ENCODE measurements at places on chromosomes 13 and 19.

- peak; percentile 14 for DNase-seq
These were observed 2.2 kb downstream of the STARD13 start for GRCh38 chr13:33283195-33283911.

- peak; percentile 88 for DNase-seq
These were observed 1.5 kb downstream of the KMT5C start for GRCh38 chr19:55341171-55341588.

- DNase-seq, result no peak
These were observed 11.4 kb downstream of the TPGS1 start for GRCh38 chr19:518598-519231.

- DNase-seq, result no peak
These were observed 7.0 kb downstream of the ABHD8 start for GRCh38 chr19:17296273-17296672.

GRCh38 chr19:42313096-42313839 is at the start of gene TMEM145:
TMEM145 (plus strand) TSS chr19:42313309; CDS start chr19:42313377, 68 bp downstream.
- DNase-seq, result peak; percentile 67

DNA sequence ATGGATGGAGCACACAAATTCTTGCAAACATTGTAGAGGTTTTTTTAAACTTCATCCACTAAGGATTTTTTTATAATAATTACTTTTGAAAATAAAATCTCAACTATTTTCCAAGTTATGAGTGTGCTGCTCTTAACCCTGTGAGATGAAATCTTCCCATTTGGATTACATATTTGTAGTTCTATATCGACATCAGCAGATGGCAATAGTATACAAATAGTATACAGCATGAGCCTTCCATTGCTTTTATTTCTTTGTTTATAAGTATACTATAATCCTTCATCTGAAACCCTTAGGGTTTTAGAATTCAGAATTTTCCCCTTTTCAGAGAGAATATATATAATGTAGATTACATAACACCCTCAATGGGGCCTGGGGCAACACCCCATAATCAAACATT is 70.5 kb downstream of the GJA3 start:
- DNase-seq, result no peak

- DNase-seq, result no peak
These were observed 6.6 kb downstream of the ANKRD10 start for GRCh38 chr13:110907951-110908898.

DNA sequence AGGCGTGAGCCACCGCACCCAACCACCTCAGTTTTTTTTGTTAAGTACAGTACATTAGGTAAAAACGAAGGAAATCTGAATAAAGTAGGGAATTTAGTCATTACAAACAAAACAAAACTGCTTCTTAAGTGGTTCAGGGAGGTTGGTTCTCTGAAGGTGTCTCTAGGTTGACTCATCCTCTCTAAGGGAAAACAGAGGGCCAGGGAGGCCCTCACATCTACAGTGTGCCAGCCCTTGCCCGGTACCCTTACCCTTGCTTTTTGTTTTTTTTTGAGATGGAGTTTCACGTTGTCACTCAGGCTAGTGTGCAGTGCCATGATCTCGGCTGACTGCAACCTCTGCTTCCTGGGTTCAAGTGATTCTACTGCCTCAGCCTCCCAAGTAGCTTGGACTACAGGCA is 17.2 kb upstream of the JUND start:
- DNase-seq, result no peak

GRCh38 chr13:92512852-92513251 is 713.8 kb upstream of the GPC6 start:
- no peak for DNase-seq

DNA sequence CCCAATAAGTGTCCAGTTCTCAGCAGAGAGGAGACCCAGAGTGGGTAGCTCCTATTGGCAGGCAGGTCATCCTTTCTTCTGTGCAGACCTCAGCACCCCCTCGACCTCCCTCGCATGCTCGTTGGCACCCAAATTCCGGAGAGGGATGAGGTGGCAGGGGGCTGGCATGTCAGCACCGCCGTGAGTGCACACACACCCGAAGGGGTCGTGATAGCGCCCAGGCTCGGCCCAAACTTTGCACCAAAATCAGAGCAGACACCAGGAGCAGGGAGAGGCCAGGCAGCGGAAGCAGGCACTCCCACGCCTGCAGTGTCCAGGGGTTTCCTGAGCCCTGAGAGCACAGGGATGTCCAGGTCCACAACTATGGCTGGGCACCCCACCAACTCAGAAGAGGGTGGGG is 1503.8 kb upstream of the PCDH20 start:
- DNase-seq, result no peak

DNA sequence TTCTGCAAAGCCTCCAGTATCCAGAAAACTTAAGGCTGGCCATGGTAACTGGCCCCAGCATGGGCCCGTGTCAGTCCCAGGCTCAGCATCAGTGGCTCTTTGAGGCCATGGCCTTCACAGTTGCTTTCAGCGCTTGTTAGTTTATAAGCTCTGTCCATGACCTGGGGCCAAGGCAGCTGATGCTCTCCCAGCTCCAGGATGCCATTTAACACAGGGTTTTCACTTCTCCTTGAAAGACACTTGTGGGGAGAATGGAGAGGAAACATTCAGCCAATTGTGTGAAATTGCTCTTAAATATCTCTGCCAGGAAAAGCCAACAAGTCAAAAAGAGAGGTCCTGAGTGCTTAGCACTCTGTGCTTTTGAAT is 321.3 kb downstream of the FOXO1 start:
- no peak for DNase-seq

- DNase-seq, result no peak
These were observed 4.9 kb downstream of the CALM3 start for GRCh38 chr19:46606019-46606418.

- DNase-seq, result no peak
These were observed 328.1 kb downstream of the MYO16 start for GRCh38 chr13:108957369-108958012.

GRCh38 chr13:66853564-66853963 is 376.6 kb downstream of the PCDH9 start:
- DNase-seq, result no peak

DNA sequence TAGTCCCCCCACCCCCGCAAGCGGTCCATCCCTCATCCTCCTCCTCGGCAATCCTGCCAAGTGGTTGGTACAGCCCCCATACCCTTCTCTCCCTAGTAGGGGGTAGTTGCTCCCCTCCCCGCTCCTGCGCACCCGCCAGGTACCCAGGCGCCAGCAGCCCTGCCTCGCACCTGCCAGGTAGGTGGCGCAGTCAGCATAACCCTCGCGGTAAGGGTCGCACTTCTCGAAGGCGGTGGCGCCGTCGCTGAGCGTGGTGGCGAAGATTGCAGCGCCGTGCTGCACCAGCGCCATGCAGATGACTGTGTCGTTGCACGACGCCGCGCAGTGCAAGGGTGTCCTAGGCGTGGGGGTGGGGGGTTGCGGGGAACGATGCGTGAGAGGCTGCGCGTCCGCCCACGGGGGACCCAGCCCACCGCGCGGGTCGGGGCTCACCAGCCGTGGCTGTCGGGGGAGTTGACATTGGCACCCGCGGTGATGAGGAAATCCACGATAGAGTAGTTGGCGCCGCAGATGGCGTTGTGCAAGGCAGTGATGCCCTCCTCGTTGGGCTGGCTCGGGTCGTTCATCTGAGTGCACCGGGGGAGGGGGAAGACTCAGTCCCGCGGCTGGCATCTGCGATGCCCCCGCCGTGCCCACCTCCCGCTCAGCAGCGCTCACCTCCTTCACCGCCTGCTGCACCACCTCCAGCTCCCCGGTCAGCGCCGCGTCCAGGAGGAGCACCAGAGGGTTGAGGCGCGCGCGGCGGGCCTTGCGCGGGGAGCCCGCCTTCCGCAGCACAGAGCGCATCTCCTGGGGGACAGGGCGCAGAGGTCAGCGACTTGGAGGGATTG is 15.2 kb upstream of the ERCC2 start:
- no peak for DNase-seq

- DNase-seq, result no peak
These were observed 849.4 kb downstream of the DACH1 start for GRCh38 chr13:71017607-71018006.

- DNase-seq, result no peak
These were observed 1315.4 kb downstream of the PCDH9 start for GRCh38 chr13:65914716-65915115.

DNA sequence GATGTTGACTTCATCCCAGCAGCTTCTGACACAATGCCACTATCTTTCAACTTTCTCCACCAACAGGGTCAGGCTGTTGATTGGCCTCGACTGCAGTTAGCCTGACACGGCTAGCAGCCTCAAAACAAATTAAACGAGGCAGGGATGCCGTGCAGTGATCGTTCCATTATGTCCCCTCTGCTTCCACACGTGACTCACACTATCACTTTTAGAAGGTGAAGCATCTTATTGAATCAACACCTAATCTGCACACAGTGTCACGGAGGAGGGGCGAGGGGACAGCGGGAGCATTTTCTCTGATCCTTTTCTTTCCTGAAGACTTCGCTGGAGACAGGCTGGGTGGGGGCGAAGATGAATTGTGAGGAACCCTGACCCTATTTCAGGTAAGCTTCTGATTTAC is 241.9 kb upstream of the ZNF507 start:
- no peak for DNase-seq

DNA sequence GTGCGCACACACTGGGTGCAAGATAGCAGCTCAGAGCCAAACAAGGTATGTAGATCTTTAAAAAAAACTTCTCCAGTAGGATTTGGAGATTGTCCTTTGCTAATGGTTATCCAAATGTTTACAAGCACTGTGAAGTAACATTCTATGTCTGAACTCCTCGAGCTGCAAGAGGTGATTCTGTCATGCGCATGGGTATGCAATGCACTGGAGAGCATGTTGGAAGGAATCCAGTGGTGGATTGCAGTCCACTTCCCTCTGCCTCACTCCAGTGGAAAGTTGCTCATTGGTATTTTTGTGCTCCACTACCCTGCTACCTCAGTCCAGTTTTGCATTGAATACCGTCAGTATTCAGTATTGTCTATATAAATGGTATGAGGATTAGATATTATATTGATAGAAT is 132.1 kb downstream of the ATP8A2 start:
- no peak for DNase-seq

DNA sequence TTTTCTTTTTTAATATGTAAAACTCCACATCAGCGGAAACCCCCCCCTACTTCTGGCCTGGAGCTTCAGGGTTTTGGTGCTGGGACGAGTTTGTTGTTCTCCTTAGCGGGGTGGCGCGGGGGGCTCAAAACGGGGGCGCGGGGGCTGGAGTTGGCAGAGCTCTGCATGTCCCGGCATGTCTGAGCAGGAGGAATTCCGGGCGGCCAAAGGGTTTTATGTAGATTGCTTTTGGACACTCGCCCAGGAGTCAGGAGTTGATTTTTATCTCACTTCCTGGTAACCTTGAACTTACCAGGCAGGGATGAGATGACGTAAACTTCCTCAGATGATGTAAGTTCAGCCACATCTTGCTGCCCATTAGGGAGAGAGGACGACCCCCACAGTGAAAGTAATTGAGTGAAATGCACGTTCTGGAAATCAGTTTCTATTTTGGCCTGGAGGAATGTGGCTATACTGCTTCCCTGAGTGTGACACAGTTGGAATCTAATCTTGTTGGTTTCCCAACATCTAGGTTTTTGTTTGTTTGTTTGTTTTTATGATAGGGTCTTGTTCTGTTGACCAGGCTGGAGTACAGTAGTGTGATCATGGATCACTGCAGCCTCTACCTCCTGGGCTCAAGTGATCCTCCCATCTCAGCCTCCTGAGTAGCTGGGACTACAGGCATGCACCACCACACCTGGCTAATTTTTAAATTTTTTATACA is 21.0 kb upstream of the GDF15 start:
- no peak for DNase-seq

GRCh38 chr19:31099515-31100205 is 249.6 kb downstream of the TSHZ3 start:
- DNase-seq, result no peak

- DNase-seq, result no peak
These were observed 39.5 kb upstream of the WASF3 start for GRCh38 chr13:26517936-26518335.

GRCh38 chr13:111403266-111403665 is 82.8 kb downstream of the TEX29 start:
- no peak for DNase-seq

DNA sequence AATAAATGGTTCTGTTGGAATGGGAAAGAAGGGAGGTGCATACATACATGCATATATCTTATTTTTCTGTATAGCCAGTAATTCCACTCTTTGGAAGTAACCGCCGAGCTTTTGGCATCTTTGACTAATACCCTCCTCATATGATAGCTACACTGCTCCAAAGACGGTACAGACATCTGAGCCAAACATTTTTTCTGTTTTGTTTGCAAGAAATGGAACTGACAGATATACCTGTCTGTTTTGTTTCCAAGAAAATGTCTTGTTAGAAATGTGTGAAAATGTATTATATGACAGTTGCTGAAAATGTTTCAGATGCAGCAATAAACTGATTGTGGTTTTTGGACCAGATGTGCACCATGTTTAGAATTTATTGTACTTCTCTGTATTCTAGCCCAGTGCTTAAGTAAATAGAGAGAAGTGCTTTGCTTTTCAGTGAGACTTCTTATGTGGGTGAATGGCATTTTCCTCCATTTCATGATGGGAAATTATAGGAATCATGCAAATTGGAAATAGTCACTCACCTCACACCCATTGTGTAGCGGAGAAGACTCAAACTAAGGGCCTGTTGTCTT is 396.9 kb downstream of the KCNRG start:
- no peak for DNase-seq

- DNase-seq, result no peak
These were observed 5.7 kb upstream of the ZNF792 start for GRCh38 chr19:34969721-34970120.

DNA sequence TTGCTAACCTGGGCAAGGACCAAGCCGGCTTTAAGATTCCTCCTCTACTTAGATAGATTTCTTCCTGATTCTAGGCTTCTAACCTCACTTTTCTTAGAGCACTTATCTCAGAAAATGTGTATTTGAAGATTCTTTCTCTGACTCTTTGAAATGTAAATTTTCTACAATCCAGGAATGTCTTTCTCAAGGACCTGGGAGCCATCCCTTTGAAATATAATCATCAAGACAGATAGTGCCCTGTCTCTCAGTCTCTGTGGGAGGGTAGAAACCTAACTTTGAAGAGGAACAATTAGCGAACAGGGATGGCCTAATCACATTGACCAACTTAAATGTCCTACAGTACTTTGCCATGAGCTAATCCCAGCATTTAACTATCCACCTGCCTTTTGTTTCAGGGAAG is 1646.0 kb downstream of the PCDH9 start:
- no peak for DNase-seq

DNA sequence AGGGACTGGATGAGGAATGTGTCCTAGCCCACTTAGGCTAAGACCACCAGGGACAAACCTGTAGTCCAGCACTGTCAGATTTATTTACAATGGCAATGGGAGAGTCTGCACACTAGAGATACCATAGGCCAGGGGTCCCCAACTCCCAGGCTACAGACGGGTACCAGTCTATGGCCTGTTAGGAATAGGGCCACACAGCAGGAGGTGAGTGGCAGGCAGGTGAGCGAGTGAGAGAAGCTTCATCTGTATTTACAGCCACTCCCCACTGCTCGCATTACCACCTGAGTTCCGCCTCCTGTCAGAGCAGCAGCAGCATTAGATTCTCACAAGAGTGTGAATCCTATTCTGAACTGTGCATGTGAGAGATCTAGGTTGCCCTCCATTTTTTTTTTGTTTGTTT is 2.4 kb downstream of the THAP8 start:
- DNase-seq, result no peak

- DNase-seq, result no peak
These were observed 4.1 kb upstream of the ZNF841 start for GRCh38 chr19:52099497-52100138.

GRCh38 chr13:36101157-36101556 is 30.0 kb downstream of the DCLK1 start:
- no peak for DNase-seq

GRCh38 chr13:52703482-52703881 is 36.1 kb downstream of the CNMD start:
- no peak for DNase-seq

All from NCI-H2171 (cell line).